ENCODE measurements at places on chromosomes 6 and 20. TPM values are rescaled to one million over a fixed set of nuclear protein-coding genes. Genes with fewer than 3 reads are reported as not detected.

The HUS1B gene
- 0.79 TPM for total RNA-seq

The RRAGD gene
- total RNA-seq: 17.9 TPM

The TFAP2D gene
- not detected for total RNA-seq

The LIME1 gene
- total RNA-seq: 7.1 TPM

The C4B gene
- total RNA-seq: 7.3 TPM

The SAMD3 gene
- total RNA-seq: not detected

The SLC35D3 gene
- not detected for total RNA-seq

The MAP1LC3A gene
- 49.4 TPM for total RNA-seq

The TBXT gene
- total RNA-seq: not detected

The KAT14 gene
- total RNA-seq: 14.1 TPM

The ANKEF1 gene
- total RNA-seq: 0.46 TPM

The CST4 gene
- not detected for total RNA-seq

The SRMS gene
- not detected for total RNA-seq

The SLC17A9 gene
- 0.24 TPM for total RNA-seq

GRCh38 chr6:98920904-98921431, 26.8 kb downstream of the FBXL4 start:
- DNase-seq: no peak

DNA sequence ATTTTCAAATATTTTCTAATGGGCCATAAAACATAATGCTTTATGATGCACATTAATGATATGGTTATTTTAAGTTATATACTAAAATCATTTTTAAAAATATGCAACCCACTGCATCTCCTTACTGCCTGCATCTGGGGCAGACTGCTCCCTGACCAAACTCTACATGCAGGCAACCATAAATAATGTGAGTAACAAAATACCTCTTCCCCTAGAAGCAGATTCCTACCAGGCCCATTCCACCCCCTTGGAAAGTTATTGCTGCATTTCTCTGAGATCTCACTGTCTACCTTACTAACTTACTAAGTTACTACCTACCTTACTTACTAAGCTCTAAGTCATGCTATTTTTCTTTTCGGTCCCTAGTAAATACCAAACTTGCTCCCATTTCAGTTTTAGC, 71.8 kb downstream of the ATG5 start:
- no peak for DNase-seq

GRCh38 chr6:95581073-95581472, 3.7 kb downstream of the MANEA start:
- DNase-seq: no peak

DNA sequence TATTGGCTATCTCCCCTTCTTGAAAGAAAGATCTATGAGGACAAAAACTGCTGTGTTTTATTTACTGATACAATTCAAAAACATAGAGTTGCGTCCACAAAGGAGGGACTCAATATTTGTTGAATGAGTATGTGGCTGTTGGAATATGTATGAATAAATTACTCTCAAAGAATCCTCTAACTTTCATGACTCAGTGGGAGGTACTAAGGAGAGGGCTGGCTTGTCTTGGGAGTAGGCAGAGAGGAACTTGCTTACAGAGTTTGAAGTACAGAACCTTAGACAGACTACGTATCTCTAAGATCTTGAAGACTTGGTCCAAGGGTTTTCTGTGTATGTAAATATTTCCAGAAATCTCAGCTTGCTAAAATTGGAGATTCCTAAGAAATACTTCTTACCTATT, 504.0 kb upstream of the PTCHD4 start:
- no peak for DNase-seq

DNA sequence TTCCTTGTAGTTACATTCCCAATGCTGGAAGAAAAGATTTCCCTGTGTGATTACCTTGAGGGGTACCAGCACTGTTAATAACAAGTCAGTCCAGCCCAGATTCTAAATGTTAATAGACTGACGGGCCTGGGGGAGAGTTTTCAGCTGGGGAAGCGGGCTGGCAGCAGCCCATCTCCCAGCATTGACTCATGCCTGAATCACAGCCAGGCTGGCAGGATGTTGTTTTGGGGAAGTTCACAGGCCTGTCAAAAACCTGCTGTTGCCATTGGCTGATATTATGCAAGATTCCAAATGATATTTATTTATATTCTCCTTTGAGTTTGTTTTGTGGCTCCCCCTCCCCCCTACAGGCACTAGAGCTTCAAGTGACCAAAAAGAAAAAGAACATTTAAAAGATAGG, 213.9 kb upstream of the CNR1 start:
- DNase-seq: no peak

DNA sequence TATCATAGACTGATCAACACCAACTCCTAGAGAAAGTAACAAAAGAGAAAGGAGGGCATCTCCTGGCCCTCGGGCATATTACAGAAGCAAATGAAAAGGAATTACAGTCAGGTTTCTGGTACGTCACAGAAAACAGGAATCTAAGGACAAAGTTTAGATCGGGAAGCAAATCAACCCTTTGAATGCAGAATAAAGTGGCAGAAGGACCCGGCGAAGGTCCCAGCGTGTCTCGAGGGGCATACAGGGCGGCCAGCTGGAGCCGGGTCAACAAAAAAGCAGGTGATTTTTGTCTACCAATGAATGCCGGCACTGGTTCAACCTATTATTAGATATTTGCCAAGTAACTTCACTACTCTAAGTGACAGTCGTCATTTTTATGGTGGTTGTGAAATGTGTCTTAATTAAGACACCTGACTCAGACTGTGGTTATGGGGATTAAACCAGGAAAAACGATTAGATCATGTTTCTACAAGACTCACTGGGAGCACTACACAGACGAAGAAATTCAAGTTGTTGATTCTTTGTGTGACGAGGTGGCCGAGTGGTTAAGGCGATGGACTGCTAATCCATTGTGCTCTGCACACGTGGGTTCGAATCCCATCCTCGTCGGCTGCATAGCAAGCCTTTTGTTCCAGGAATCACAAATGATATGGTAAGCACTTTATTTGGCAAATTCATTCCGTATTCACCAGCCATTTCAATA, 12.4 kb upstream of the ZSCAN9 start:
- DNase-seq: no peak

- DNase-seq: no peak
Observed at GRCh38 chr6:14975471-14975817, 270.4 kb upstream of the JARID2 start.

DNA sequence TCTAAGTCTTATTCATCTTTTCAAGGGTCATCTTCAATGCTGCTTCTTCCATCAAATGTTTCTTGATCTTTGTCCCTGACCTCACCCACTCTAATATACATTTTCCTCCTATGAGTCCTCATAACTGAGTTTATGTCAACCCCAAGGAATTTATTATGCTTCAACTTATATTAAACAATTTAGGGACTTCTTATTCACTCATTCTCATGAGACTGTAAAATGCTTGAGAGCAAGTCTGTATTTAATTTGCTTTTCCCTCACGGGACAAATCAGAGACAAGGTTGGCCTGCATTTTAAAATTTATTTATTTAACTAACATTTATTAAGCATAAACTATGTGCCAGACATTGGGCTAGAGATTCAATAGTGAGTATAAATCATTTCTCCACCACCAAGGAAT, 312.0 kb upstream of the NT5E start:
- DNase-seq: no peak

DNA sequence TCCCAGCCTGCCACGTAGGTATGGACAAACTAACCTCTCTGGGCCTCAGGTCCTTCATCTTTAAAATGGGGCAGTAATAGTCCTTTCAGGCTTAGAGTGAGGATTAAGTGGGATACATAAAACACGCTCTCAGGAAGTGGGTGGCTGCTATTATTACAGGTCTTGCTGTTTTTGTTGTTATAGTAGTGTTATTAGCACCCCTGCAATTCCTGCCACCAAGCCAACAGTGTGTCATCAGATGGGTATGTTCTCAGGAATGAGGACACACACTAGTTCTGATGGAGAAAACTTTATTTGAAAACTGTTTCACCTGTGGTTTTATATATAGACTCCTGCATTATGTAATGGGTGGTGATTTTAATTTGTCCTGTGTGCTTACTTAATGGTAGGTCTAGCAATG, 131.7 kb downstream of the LRRC1 start:
- DNase-seq: no peak

DNA sequence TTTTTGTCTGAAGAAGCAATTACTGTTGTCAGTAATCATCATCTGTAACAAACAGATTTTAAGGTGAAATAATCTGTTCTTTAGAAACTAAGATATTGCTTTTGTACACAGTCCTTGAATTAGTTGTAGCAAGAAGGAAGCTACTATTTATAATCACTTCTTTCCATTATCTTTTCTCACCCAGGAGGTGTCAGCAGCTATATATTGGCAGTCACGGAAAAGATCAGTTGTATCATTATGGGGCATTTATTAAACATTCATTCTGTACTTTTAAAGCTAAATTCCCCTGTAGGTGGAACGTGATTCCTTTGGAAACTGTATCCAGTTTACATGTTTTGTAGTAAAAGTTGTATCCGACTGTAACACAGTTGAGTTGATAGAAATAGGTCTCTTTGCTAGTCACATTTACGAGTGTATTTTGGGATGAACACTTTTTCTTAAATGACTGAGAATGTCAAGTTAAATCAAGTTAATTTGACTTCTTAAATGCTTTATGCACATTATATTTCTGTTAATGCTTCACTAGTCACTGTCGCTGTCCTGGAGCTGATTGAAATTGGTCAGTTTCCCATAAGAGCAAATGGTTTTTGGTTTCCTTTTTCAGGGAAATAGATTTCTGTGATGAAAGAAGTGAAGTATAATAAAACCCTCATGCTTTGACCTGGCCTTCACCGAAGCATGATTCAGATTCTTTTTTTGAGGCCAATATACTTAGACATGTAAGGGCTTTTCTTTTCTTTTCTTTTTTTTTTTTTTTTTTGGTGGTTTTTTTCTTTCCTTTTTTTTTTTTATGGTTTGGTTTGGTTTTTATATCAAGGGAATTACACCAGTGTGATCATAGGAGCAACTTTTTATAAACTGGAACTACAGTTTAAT, 5.1 kb downstream of the QKI start:
- DNase-seq: no peak

DNA sequence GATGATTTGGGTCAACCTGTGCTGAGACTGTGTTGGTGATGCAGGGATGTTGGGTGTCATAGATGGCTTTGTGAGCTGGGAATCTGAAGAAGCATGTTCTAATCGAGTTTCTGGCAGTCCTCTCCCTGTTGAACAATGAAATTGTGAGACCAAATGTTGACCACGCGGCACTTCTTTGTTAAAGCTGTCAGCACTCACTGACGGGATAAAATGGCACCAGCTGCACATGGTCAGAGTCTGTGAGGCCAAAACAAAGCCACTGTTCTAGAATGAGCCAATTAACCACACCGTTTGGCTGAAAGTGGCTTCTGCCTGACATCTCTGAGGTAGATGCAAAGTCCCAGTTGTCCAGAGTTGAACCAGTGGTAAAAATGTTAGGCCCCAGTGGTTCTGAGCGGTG, 562.2 kb downstream of the KIF16B start:
- no peak for DNase-seq

DNA sequence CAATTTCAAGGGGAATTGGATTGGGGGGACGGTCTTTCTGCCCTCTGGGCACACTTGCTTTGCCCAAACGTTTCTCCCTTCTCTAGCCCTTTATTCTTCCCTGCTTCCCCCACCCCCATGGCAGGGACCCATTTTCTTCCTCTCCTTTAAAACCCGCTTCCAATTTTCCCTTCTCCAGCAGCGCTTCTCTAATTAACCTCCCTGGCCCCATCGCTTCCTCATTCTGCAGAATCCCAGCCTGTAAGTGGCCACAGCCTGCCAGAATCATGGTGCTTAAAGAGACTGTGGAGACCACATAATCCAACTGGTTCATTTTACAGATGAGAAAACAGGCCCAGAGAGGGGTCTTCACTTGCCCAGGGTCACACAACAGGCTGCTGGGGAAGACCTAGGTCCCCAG, 61.4 kb downstream of the CPNE5 start:
- no peak for DNase-seq

GRCh38 chr6:70547313-70547712, 19.4 kb upstream of the SDHAF4 start:
- no peak for DNase-seq

GRCh38 chr20:61387954-61388348, 135.9 kb downstream of the CDH4 start:
- DNase-seq: no peak

GRCh38 chr6:16674801-16675392, 86.4 kb downstream of the ATXN1 start:
- DNase-seq: no peak

GRCh38 chr20:46220455-46221207, 87.7 kb downstream of the CDH22 start:
- DNase-seq: no peak

DNA sequence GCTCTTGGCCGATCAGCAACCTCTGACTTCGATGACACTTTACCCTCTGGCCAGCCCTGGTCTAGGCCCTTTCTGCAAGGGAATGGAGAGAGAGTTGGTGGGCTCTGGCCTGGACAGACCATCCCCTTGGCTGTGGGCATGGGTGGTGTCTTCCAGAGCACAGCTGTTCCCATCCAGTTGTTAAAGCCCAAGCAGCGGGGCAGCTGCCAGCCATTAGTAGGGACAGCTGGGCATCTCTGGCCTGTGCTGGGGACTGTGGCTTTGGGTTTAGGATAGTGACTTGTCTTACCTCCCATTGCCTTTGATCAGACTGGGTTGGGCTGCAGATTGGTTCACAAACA, 2.8 kb downstream of the CDC25B start:
- DNase-seq: no peak

DNA sequence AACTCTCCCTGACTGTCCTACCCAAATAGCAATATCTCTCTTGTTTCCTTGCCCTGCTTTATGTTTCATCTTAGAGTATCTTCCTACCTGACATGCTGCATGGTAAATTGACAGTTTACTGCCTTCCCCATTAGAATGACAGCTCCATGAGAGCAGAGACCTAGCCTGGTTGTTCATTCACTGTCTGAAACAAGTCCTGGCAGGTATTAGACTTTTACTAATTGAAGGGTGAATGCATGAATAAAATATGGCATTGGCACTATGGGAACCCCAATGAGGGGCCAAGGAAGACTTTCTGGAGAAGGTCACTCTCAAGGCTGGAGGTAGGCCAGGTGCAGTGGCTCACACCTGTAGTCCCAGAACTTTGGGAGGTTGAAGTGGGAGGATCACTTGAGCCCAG, 3.8 kb upstream of the CITED2 start:
- DNase-seq: no peak

GRCh38 chr6:49082611-49083010, 380.4 kb downstream of the MMUT start:
- DNase-seq: no peak

GRCh38 chr20:22673467-22673866, 89.1 kb upstream of the FOXA2 start:
- no peak for DNase-seq

All from chondrocyte (in vitro differentiated cells).